ENCODE measurements at places on chromosomes 6 and 20.

DNA sequence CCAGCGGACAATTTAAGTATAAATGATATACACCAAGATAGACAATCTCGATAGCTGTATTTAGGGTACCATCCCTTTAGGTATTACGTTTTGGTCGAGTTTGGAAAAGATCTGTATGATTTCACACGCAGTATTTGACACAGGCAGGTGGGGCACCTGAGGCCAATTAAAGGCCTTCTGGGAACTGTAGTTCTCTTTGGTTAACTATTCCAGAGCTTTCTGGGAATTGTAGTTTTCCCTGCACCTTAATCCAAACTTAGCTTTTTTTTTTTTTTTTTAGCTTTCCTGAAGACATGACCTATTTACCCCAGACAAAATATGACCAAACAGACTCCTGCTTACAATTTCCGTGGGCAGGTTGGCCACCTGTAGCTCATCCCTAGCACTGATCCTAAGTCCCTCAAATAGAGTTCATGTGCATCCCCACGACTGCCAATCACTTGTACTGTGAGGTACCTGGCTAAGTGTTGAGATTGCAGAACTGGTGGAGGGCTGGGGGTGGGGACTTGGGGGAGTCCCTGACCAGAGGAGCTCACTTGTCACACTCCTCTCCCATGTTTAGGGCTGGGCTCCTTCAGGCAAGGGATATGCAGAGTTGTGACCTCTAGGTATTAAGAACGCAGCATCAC is 999 bp upstream of the EHMT2 start:
- DNase-seq, result no peak

DNA sequence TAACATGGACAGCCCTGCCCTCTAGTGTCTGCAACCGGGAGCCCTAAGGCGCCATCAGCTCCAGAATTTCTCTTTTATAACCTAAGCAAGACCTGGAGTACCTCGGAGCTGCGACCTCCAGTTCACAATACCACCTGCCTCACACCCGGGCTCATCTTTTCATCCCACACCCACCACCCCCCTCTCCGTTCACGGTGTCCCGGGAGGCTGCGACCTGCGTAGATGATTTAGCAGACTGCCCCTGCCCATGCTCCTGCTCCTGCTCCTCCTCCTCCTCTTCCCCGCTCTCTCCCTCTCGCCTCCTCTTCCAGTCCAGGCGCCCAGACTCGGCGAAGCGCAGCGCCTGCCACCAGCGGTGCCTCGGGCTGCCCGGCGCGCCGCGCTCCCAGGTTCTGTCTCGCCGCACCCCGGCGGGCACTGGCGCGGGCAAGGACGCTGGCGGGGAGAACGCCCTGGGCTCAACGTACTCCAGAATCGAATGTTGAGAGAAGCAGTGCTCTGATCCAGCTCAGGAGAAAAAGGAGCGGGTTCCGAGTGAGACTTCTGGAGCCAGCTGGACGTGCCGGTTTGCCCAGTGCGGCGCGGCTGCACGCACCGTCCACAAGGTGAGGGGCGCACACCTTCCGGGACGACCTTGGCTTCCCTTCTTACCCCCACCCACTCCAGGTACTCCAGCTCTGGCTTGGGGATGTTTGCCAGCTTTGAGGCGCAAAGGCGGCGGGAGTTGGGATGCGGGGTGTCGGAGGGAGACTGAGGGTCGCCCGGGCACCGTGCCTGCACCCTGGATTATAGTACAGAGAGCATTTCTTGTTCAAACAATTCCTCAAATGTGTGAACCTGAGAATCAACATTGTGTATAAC is at the start of gene HTR1E:
Gene HTR1E (plus strand): TSS at position 310 of the 861 bp plus-strand sequence. CDS start 77,807 bp downstream, outside the sequence.
- peak; percentile 77 for DNase-seq

DNA sequence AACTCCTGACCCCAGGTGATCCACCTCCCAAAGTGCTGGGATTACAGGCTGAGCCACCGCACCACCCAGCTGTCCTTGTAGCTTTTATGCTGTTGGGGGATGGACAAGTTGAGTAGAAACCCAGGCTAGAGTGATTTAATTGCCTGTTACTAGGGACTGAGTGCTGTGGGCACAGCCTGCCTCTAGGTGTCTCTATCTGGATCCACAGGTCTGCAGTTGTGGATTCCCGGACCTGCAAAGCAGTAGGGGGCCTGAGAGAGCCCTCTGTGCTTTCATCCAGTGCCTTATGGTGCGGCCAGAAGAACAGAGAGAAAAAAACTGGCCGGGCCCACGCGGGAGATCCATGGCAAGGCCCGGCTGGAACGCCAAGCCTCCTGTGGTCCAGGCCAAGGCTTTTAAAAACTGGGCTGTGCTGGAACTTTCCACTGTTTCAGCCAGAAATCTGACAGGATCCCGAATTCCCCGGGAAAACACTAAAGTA is 5.2 kb downstream of the SIRPA start:
- no peak for DNase-seq

GRCh38 chr6:38997128-38997761 is 51.3 kb upstream of the GLP1R start:
- no peak for DNase-seq

GRCh38 chr6:110545081-110545872 is 68.9 kb upstream of the SLC22A16 start:
- no peak for DNase-seq

DNA sequence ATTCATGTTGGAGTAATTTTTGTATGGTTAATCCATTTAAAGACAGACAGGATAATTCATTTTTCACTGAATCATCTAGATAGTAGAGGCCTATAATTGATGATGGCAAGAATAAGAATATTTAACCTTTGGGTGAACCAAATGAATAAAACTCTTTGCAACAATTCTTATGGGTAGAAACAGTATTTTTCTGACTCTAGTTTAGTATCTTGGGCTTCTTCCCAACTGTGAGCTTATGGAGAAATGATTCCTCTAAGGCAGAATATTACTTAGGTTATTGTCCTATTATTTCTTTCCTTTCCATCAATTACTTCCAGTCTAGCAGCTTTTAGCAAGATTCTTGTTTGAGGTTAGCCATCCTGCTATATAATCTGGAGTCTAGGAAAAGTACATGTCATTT is 734.9 kb upstream of the FLRT3 start:
- no peak for DNase-seq

DNA sequence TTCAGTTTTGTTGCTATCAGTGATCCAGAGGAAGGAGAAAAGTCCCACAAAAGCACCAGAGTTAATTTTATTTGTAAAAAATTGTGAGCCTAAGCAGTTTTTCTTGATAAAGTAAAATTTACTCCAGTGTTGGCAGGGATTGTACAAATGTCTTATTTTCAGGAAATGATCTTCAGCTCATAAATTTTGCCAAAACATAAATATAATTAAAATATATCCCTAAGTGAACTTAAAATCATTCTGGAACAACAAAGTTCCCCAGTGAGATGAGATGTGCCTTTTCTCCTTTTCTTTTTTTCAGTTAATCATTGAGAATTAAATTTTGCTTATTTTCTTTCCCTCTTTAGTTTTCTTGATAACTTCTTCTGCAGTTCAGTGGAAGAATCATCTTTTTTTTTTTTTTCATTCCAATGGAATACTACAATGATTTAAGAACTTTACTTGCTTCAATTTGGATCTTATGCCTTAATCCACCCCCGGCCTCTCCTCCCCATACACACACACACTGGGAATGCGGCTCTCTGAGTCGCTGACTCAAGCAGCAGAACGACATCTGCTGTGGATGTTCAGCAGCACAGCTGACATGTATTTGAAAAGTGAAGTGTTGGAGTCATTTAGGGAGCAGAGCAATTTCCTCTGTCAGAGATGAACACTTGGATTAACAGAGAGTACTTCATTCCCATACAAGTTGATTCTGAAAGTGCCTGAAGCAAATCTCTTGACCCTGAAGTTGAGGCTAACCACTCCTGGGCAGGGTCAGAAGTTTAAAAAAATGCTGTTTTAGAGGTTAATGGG is 27.7 kb upstream of the LAMA4 start:
- DNase-seq, result no peak

GRCh38 chr20:49620364-49621240 is 52.7 kb upstream of the PTGIS start:
- DNase-seq, result no peak

DNA sequence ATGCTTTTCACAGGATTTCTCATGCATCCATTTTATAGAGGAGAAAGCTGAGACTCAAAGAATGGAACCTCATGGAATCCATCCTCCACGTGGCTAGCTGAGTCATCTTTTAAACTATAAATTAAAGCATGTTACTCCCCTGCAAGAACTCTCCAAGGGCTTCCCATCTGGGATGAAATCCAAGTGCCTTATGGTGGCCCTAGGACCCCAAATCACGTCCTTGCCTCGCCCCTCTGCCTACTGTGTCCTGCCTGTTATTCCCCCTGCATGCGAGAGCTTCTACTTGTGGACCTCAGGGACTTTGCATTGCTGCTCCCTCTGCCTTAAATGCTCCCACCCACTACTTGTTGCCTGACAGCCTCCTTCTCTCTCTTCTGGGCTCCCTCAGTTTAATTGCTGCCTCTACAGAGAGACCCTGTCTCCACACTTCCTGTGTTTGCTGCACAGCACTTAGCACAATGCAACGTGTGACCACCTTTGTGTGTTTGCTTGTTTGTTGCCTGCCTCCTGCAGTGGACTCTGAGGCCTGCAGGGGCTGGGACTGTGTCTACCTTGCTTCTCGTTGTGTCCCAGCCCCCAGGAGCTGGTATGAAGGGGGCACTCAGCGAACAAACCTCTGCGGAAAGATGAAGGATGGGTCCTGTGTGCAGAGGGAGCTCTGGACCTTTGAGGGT is 39.4 kb downstream of the TOX2 start:
- no peak for DNase-seq

GRCh38 chr6:110456694-110457093 is 19.7 kb downstream of the SLC22A16 start:
- no peak for DNase-seq

GRCh38 chr6:169707772-169708171 is 5.8 kb downstream of the C6orf120 start:
- DNase-seq, result no peak

DNA sequence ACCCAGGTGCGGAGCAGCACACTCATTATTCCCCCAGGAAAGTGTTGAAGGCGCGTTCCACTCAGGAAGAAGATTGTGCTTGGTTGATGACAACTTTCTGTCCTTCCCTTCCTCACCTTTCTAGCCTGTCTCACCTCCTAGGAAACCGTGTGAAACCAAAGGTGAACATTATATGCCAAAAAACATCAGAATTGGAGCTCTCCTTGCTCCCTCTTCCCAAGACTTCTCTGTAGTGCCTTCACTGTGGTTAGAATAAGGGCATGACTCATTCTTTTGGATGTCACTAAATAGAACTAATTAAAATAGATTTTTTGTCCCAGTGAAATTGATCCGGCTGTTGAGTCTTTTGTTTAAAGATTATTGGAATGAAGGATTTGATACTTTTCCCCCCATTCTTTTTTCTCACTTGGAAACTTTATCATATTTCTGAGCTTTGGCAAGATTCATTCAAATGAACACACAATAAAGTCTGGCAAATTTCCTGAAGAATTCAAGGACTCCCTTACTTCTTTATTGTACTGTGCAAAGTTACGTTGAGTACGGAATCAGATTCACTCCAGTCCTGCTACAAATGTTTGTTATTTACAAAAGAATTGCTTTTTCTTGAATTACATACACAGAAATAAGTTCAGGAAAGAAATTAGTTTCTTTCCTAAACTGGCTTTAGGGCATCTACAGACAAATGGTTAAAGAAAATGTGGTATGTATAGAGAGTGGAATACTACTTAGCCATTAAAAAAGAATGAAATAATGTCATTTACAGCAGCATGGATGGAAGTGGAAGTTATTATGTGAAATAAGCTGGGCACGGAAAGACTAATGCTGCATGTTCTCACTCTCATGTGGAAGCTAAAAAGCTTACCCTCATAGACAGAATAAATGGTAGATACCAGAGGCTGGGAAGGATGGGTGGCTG is 142.8 kb upstream of the AKAP12 start:
- DNase-seq, result no peak

DNA sequence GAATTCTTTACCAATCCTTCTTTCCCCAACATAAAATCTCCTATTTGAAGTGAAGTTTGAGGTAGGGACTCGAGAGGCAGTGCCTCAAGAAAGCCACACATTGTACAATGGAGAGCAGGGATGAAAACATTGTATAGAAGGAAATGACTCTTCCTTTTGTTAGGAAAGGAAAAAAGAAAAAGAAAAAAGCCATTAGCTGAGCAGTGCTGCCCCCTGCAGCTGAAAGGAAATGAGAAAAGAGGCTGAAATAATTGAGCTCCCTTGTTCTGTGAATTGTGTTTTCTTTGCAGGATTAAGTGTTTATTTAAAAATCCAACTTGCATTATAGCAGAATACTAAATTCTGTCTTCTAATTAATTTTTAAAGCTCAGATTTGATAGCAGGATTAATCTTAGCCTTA is 162.9 kb upstream of the SASH1 start:
- DNase-seq, result no peak

GRCh38 chr6:145783796-145784195 is 30.8 kb downstream of the FBXO30 start:
- DNase-seq, result no peak

- no peak for DNase-seq
Measured at GRCh38 chr6:43914272-43915147, 144.5 kb downstream of the VEGFA start.

GRCh38 chr6:79384845-79385244 is 150.4 kb upstream of the HMGN3 start:
- no peak for DNase-seq

GRCh38 chr6:142804490-142804889 is 140.5 kb downstream of the HIVEP2 start:
- DNase-seq, result no peak

- DNase-seq, result no peak
Measured at GRCh38 chr6:39886871-39887270, 47.4 kb downstream of the MOCS1 start.

DNA sequence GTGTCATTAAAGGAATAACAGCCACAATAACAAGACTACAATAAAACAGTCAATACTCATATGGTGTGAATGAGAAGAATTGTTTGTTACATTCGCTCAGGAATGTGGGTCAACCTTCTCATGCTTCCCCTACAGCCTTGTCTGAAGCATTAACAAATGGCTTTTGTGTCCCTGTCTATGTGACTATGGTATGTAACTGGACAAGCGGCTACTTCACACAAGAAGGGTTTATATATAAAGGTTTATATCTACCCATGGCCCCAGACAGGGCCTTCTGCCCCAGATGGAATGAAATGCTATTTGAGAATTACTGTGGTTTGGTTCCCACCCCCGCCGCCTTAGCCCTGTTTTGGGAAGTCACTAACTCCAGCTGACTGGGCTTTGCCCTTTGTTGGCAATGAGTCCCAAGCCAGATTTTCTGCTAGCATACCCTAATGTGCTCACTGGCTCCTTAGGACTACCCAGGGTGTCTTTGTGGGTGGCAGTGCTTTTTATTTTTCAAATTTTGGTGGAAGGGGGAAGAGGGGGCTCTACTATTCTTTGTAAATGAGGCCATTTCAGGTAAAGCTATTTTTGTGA is 39.4 kb downstream of the TFAP2A start:
- DNase-seq, result no peak

- no peak for DNase-seq
Measured at GRCh38 chr6:56757588-56757984, 114.9 kb upstream of the DST start.
